ENCODE measurements at places on chromosomes 6 and 20.

DNA sequence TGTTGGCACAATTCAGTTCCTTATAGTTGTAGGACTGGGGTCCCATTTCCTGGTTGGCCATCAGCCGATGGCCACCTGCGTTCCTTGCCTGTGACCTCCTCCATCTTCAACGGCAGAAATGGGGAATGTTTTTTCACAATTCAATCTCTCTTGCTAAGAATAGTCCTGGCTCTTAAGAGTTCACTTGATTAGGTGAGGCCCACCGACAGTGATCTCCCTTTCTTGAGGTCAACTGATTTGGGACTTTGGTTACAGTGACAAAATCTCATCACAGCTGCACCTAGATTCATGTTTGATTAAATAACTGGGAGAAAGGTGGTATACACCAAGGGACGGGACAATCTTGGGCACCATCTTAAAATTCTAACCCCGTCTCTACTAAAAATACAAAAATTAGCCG, 139.1 kb upstream of the DTNBP1 start:
- no peak for DNase-seq

- DNase-seq, result no peak
Observed at GRCh38 chr20:16914277-16914676, 166.1 kb downstream of the OTOR start.

- no peak for DNase-seq
Observed at GRCh38 chr20:60960500-60960899, 291.6 kb upstream of the CDH4 start.

- no peak for DNase-seq
Observed at GRCh38 chr6:112524071-112524470, 176.9 kb downstream of the RFPL4B start.

DNA sequence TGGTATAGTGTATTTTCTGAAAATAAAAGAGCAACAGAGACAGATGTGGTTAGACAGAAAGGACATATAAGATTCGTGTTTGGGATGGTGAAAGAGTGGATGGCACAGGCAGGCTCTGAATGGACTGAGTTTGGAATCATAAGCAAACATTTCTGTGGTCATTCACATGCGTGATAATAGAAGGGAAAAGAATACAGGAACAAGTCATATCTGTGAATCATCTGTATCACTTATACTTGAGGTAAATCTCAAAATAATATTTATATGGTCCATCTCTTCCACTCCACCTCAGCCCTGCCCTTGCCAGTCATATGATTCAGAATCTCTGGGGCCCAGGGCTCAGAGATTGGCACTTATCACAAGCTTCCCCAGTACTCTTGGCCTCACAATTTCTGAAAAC, 535.1 kb downstream of the BCKDHB start:
- DNase-seq, result no peak

DNA sequence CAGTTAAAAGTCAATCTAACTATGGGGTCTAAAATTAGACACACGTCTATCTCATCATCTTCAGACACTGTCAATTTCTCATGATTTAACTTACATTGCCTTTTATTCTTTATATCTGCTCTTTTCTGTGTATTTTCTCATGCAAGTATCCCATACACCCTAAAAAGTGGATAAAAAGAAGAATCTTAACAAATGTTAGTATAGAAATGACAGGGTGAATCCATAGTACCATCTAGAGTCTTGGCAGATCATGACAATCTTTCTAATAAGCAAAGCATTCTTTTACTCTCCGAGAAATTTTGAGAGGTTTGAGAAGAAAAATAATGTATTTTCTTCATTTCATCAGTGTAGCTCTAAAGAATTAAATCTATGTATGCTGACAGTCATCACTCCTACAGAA, 382.7 kb downstream of the C6orf118 start:
- no peak for DNase-seq

DNA sequence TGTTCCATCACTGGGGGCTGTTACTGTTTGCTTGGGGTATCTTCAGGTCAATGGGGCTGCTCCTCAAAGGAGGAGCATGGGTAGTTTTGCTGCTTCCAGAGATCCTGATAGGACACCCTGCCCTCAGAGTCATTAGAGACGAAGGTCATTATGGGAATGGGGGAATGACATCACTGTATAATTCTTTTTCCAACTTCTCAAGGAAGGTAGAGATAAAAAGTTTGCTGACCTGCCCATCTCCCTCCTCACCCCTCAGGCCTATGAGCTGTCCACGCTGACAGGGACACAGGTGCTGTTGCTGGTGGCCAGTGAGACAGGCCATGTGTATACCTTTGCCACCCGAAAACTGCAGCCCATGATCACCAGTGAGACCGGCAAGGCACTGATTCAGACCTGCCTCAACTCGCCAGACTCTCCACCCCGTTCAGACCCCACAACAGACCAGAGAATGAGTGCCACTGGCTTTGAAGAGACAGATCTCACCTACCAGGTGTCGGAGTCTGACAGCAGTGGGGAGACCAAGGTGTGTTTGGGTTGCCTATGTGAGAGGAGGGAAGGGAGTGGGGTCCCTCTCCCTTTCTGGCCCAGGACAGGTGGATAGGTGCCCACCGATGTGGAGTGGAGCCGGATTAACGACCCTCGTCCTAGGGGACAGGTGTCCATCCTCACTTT, 2.7 kb downstream of the SRF start:
- DNase-seq, result peak; percentile 28

DNA sequence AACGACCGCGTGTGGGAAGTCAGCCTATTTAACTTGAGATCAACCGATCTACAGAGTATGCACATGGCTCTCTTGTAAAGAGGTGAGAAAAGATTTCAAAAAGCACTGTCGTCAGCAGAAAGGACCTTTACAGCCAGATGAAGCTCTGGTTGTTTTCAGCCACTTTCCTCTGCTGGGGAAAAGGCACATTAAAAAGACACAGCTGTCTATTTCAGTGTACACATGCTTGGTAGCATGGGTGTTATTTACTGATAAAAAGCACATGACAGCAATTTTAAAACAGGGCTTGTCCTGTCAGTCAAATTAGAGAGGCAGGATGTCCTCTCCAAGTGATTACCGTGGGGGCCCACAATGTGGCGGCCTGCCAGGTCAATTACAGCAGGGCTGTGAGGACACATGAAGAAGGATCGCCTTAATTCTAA, 188.9 kb downstream of the PRKN start:
- no peak for DNase-seq

- no peak for DNase-seq
Observed at GRCh38 chr6:129684323-129684884, 25.6 kb downstream of the ARHGAP18 start.

DNA sequence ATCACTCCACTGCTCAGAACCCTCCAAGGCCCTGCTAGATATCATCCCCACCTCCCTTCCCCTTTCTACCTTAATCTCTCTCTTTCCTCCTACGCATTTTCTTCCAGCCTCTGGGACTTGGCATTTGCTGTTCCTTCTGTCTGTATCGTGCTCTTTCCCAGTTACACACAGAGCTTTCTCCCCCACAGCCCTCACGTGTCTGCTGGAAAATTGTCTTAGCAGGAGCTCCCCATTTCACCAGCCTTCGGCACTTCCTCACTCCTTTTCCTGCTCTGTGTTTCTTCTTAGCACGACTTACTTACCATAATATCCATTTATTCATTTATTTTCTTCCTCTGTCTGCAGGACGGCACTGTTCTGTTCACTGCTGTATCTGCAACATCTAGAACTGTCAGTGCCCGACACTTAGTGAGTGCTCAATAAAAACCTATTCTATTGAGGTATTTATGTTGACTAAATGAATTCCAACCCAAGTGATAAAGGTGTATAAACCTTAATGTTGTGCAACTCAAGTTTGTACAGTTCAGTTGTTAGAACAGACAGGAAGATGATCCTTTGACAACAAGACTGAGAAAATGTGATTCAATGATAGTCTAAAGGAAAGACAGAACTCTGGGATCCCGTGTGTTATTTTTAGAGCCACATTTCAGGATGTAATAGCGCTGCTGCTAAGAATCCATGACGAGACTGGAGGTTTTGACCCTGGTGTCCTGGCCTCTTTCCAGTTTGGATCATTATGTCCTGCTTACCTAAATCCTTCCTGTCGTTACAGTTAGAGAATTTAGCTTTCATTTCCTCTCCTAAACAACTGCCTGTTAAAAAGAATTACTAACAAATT, 170.1 kb upstream of the LAMP5 start:
- DNase-seq, result no peak

GRCh38 chr6:30441171-30441570, 48.1 kb upstream of the HLA-E start:
- DNase-seq, result no peak

GRCh38 chr6:2485116-2485515, 239.7 kb upstream of the GMDS start:
- peak; percentile 25 for DNase-seq

GRCh38 chr20:33910056-33910455, 83.7 kb upstream of the RALY start:
- no peak for DNase-seq

GRCh38 chr20:61755971-61756845, 309.5 kb downstream of the TAF4 start:
- no peak for DNase-seq

GRCh38 chr6:48564036-48564820, 453.2 kb upstream of the PTCHD4 start:
- DNase-seq, result no peak

DNA sequence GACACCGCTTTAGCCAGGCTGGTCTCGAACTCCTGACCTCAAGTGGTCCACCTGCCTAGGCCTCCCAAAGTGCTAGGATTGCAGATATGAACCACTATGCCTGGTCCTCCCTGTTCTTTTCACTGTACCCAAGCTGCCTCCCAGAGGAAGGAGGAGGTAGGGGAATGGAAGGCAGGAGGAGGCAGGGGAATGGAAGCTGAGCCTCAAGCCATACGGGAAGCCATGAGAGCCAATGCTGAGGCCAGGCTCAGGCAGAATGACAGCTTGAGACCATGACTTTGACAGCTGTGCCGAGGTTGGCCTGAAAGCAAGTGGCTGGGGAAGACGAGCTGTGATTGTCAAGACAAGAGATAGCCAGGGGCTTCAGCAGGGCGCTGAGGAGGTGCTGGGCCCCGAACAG, 13.6 kb upstream of the ZNF335 start:
- DNase-seq, result no peak

GRCh38 chr20:45157962-45158361, 16.7 kb upstream of the PI3 start:
- DNase-seq, result peak; percentile 75

- DNase-seq, result no peak
Observed at GRCh38 chr6:56640374-56640773, 2.3 kb downstream of the DST start.

DNA sequence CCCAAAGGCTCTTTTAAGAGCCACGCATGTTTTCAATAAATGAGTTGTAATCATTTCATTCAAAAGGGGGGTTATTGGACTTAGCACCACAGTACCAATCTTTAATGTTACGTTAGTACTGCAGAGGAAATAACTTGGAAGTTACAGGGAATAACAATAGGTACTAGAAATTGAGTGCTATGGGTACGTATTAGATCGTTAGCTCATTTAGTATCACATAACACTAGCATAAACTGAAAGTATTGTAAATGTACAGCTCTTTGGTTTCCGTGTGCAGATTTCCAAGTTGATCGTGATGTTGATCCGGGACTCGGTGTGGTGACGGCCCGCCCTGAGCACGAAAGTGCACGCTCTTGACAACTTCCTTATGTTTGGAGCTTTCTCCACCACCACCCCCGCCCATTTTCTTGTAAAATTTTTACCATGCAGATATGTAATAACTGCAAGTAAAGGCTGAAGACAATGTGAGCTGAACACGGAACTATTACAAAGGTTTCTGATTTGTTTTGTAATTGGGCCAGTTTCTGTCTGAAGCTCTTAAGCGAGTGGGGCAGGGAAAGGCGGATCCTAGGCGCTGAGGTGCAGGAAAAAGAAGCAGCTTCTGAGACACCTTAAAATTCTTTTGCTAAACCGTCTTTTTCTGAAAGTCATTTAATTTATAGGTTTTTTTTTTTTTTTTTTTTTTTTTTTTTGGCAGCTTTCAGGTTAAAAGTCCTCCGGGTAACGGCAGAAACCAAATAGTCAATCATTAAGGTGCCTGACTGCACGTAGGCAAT, 71.5 kb downstream of the HFE start:
- peak; percentile 83 for DNase-seq

DNA sequence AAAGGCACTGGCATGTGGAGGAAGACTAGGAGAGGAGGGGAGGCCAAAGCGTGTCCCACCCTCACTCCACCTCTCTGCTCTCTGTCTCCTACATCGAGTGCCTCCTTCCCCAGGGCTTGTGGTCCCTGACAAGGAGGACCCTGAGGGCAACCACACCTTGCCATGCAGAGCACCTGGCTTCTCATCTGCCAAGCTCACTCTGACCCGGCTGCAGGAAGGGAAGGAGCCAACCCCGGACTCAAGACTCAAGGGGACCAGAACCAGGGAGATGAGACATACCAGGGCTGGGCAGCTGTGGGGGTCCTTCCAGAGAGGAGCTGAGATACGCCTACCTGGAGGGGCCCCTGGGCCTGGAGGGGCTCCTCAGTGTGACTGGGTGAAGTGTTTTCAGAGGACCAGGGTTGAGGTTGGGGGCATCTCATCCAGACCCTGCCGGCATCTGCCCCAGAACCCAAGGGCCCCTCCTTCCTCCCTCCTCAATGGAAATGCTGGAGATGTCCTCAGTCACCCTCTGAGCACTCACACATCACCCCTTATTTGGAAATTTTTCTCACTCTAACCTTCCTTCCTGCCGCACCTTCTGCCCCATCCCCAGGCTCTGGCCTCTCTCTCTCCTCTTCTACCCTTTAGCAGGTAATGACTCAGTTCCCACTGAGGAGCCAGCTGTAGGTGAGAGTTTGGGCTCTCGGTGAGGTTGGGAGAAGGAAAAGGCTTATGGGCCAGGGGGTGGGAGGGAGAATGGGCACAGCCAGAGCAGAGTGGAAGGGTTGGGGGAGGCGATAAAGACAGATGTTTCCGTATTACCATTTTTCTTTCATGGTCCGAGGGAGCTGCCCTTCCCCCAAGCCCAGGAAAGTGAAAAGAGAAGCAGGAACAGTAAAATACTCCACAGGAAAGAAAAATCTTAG, 32.0 kb upstream of the POU5F1 start:
- peak; percentile 35 for DNase-seq

GRCh38 chr6:169917153-169917552, 165.7 kb downstream of the ERMARD start:
- DNase-seq, result no peak

DNA sequence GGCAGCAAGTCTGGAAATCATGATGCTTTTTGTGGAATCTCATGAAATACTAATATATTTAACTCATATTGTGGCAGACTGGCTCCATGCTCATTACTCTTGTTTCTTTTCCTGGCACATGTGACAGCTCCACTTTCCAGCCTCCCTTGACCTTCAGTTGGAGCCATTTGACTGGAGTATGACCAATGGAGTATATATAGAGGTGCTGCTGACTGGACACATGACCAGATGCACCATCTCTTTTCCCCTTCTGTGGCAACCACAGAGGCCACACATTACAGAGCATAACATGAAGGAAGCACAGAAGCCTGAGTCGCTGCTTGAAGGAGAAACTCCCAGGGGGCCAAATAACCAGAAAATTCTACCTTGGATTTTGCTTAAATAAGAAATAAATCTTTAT, 77.4 kb downstream of the MKKS start:
- no peak for DNase-seq

GRCh38 chr20:40354880-40355279, 334.2 kb downstream of the MAFB start:
- no peak for DNase-seq
